Stimulated activated CD8-positive, alpha-beta memory T cell treated with anti-CD3 and anti-CD28 coated beads, Interleukin-7, amount 100 ng/mL, for 1 hour (primary cell): ENCODE measurements at places on chromosomes 12 and 14.

GRCh38 chr12:60308366-60308991 is 712.6 kb downstream of the SLC16A7 start:
- no peak for DNase-seq

GRCh38 chr14:104665657-104666522 is 23.5 kb upstream of the INF2 start:
- DNase-seq, result no peak

- DNase-seq, result no peak
These were observed 206.7 kb downstream of the KIF21A start for GRCh38 chr12:39235990-39236767.

DNA sequence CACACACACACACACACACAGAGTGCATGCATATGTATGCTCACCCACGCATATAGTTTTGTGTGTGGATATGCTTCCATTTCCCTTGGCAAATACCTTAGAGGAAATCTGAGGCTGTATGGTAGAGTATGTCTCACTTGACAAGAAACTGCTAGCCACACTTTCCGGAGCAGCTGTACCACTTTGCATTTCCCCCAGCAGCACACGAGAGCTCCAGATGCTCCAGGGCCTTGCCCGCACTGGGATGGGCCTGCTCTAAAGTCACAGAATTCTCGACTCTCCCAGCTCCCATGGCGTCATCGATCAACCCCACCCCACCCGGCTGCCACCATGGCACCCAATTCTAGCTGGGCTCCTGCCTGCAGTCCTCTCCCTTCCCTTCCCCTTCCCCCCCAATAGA is 21.9 kb downstream of the CLMN start:
- no peak for DNase-seq

DNA sequence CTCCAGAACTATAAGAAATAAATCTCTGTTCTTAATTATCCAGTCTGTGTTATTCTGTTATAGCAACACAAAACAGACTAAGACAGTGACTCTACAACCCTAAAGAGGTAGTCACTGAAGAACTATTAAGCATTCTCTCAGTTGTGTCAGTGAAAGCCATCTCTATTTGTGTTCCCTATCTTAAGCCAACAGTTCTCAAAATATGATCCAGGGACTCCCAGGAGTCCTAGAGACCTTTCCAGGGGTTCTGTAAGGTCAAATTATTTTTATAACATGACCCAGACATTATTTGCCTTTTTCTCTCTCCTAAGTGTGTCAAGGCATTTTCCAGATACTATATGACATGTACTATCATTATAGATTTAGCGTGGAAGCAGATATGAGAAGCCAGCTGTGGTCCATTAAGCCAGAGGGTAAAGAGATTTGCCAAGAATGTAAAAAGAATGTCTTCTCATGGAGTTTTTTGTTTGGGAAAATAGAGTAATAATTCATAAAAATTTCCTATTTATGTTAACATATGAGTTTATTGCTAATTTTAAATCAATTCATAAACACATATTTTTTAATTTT is 315.8 kb downstream of the RGS6 start:
- DNase-seq, result no peak

GRCh38 chr14:34322940-34323418 is 139.1 kb downstream of the SPTSSA start:
- DNase-seq, result peak; percentile 55

DNA sequence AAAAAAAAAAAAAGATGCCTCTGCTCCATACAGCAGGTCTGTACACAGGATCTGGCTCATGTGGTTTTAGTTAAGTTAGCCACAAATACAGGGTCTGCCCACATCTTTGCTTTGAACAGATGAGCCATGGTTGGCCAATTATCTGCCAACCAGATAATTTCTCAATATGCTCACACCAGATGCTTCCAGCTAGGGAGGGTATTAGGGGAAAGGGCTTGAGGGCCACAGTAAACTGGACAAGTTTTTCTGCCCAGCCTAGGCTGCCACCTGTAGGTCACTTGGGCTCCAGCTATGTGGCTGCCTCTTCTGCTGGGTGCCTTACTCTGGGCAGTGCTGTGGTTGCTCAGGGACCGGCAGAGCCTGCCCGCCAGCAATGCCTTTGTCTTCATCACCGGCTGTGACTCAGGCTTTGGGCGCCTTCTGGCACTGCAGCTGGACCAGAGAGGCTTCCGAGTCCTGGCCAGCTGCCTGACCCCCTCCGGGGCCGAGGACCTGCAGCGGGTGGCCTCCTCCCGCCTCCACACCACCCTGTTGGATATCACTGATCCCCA is 776 bp downstream of the RDH5 start:
- no peak for DNase-seq

DNA sequence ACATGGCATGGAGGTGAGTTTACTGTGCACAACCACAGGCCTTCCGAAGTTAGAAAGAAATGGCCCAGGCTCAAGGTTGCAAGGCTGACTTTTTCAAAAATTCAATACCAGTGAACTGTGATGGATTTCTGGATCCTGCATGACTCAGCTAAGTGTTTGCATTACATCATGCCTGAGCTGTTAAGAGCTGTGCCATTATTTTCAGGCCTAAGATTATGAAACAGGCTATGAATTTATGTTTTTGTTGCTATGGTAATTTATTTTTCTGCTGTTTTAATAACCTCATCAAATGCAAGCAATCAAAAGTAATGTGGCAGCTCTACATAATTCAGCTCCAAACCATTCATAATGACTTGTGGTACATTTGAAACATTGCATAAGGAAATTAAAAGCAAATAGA is 457.7 kb upstream of the TMEM132C start:
- no peak for DNase-seq

- no peak for DNase-seq
These were observed 35.0 kb upstream of the KCNA5 start for GRCh38 chr12:5008661-5009060.

DNA sequence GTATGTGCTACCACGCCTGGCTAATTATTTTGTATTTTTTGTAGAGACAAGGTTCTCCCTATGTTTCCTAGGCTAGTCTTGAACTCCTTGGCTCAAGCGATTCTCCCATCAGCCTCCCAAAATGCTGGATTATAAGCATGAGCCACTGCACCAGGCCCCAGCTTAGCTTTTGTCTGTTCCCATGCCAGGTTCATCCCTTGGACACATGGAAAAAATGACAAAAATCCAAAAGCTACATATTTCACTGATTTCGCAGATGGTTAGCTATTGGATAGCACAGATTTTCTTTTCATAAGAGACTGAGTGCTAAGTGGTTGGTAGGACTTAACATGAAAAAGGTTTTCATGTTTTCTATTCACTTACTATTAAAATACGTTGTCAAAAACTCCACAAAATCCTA is 286.6 kb upstream of the KITLG start:
- no peak for DNase-seq

DNA sequence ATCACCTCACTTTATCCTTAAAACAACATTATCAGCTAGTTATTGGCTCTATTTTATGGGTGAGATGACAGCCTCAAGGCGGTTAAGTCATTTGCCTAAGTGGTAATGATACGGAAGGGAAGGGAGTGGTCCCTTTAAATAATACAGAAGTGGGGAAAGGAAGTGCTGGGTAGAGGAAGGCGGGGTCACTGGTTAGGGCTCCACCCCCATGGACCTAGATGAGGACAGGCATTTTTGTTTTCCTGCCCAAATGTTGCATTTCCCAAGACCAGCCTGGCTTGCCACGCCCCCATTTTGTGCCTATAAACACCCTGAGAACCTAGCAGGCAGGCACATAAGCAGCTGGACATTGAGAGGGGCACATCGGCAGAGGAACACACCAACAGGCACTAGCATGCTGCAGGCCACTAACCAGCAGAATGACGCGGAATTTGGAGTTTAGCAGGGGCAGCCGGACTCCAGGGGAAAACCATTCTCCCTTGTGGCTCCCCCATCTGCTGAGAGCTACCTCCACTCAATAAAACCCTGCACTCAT is 100.9 kb downstream of the EPS8 start:
- DNase-seq, result no peak

DNA sequence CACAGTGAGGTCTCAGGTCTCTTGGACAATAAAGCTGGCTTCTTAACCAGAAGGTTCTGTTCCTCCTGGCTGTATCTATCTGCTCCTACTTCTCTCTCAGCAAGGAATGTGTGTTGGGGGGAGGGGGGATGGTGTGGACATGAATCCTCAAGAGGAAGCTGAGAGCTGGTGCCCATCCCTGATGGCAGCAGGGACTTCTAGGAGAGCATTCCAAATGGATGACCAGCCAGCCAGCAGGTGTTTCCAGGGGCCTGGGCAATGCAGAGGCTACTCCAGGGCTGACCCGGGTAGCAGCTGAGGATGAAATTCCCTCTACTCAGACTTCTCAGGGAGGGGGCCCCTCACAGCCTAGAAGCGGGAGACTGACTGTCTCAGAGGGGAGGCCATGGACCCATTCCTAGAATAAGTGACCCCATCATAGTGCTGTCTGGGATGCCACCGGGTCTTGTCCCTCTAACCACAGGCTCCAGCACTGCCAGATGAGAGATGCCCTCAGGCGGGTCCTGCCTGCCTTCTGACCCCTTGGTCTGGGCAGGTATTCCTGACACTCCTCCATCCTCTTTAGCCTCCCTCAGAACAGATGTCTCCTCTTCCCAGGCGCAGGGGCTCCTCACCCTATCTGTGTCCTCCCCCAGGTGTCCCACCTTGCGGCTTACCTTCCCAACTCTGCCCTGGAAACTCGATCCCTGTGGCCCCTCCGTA is 1.2 kb downstream of the RAB15 start:
- DNase-seq, result no peak

DNA sequence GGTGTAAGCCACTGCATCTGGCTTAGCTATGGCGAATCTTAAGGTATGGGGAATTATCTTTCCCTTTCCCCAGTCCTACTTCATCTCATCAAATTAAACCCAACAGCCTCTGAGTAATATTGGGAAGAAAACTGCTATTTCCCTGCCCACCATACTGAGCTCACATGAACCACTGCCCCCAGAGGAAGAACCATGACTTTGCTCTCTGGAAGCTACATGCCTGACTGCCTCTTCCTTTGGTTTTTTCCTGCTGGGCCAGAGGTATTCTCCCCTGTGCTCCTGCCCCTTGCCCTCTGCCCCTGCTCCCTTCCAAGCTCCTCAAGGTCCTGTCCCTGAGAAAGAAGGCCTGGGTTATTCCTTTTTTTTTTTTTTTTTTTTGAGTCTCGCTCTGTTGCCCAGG is 15.2 kb downstream of the RILPL2 start:
- DNase-seq, result no peak

- DNase-seq, result no peak
These were observed 69.0 kb upstream of the BMP4 start for GRCh38 chr14:54025661-54026060.

GRCh38 chr12:122200541-122201175 is 2.9 kb upstream of the B3GNT4 start:
- no peak for DNase-seq

- DNase-seq, result no peak
These were observed 319.6 kb upstream of the E2F7 start for GRCh38 chr12:77384941-77385340.

DNA sequence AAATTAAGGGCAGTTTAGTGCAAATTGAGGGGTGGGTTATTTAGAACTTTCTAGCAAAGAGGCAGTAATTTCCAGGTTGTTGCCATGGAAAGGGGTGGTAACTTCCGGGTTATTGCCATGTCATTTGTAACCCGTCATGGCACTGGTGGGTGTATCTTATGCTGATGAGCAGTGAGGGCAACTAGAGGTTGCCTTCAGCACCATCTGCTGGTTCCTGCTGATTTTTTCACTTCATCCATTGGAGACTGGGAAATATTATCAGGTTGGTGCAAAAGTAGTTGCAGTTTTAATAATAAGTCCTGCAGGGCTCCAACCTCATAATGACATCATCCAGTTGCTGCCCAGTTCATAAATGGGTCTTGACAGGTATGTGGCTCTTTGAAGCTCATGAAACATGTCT is 24.4 kb upstream of the SERPINA4 start:
- DNase-seq, result no peak

DNA sequence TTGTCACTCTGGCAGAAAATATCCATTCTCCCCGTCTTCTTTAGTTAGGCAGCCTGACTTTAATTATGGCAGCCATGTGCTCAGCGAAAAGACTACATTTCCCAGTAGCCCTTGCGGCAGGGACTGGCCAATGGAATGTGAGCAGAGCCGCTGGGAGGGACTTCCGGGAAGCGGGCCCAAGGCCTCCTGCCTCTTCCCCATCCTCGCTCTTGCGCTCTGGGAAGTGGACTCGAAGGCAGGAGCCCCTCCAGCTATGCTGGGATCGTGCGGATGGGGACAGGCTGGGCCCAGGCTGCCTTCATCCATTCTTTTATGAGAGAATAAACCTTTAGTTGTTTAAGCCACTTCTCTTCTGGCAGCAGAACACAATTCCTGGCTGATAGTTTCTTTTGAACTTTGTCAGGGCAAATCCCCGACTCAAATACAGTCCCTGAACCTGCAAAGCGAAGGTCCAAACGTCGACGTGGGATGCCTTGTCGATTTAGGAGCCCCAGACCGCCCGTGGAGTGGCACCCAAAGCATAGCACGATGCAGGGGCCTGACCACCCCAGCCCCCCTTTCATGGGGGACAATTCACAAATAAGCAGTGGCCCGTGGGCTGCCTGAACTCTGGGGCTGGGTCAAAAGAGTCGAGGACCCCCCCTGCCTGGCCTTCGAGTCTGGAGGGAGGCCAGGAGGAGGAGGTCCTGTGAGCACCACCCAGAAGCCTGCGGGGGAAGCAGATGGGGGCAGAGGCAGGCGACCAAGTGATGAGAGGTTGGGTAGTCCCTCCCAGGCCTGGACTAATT is 15.6 kb upstream of the LRTM2 start:
- DNase-seq, result peak; percentile 67

GRCh38 chr14:38339696-38340095 is 83.8 kb upstream of the CLEC14A start:
- no peak for DNase-seq

- no peak for DNase-seq
These were observed 26.3 kb downstream of the ALKBH1 start for GRCh38 chr14:77681196-77682157.

- no peak for DNase-seq
These were observed 1424.9 kb downstream of the LRFN5 start for GRCh38 chr14:43031598-43031997.

GRCh38 chr12:95126736-95127135 is 53.3 kb upstream of the NR2C1 start:
- no peak for DNase-seq

- no peak for DNase-seq
These were observed 1.2 kb upstream of the CSAD start for GRCh38 chr12:53181935-53182334.

GRCh38 chr12:80219345-80219744 is 120.0 kb downstream of the OTOGL start:
- DNase-seq, result no peak

GRCh38 chr12:7114008-7114407 is 5.0 kb upstream of the C1RL start:
- DNase-seq, result no peak

GRCh38 chr14:68793734-68794129 is 865 bp upstream of the ZFP36L1 start:
- DNase-seq, result no peak
